CD4-positive, CD25-positive, alpha-beta regulatory T cell (primary cell): ENCODE measurements at places on chromosomes 7 and 10. TPM values are rescaled to one million over a fixed set of nuclear protein-coding genes. Genes with fewer than 3 reads are reported as not detected.

Gene PON1
- not detected for total RNA-seq

Gene TNKS2
- 48.4 TPM for total RNA-seq

Gene LUC7L2
- 190 TPM for total RNA-seq

Gene PLEKHA8
- 15.2 TPM for total RNA-seq

- H3K27me3 ChIP-seq = no peaks in the 10 kb centered on the region
- no peaks in the 10 kb centered on the region for H3K36me3 ChIP-seq
- DNase-seq = no peak
- no peak overlapping the region for H3K4me3 ChIP-seq
- H3K4me1 ChIP-seq = no peaks in the 10 kb centered on the region
- H3K27ac ChIP-seq = no peak overlapping the region
These were observed 9.7 kb upstream of the IFIT1B start for GRCh38 chr10:89368129-89368528.

Gene TMEM178B
- total RNA-seq = 0.10 TPM

- no peaks in the 10 kb centered on the region for H3K4me1 ChIP-seq
- H3K27ac ChIP-seq = no peak overlapping the region
- H3K4me3 ChIP-seq = no peak overlapping the region
- no peaks in the 10 kb centered on the region for H3K27me3 ChIP-seq
- no peak for DNase-seq
These were observed 16.3 kb downstream of the SLC13A1 start for GRCh38 chr7:123183431-123183830.

DNA sequence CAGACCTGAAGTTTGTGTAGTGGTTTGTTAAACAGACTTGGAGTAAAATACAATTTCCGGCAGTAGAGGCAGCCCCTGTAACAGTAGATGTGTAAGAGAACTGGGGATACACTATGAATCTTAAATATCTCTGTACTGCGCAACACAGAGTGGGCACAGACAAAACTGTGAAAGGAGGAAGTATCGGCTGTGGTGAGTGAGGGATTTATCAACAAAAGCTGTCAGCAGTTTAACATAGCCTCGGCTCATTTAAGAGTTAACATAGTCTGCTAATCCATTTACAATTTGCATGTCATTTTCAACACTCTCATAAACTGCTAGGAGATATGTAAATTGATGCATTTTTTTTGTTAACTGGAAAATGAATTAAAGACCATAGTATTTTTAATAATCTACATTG, 225.2 kb downstream of the ZWINT start:
- no peaks in the 10 kb centered on the region for H3K4me1 ChIP-seq
- no peak overlapping the region for H3K27ac ChIP-seq
- H3K36me3 ChIP-seq = no peaks in the 10 kb centered on the region
- DNase-seq = no peak

- no peaks in the 10 kb centered on the region for H3K27me3 ChIP-seq
- H3K4me3 ChIP-seq = no peak overlapping the region
- no peaks in the 10 kb centered on the region for H3K36me3 ChIP-seq
- H3K27ac ChIP-seq = no peak overlapping the region
- no peak for DNase-seq
These were observed 168.8 kb downstream of the DNAJB6 start for GRCh38 chr7:157505646-157506045.

GRCh38 chr10:113656896-113657295, 6.9 kb downstream of the NRAP start:
- DNase-seq = no peak
- no peak overlapping the region for H3K27ac ChIP-seq

GRCh38 chr10:87842776-87843497, 20.4 kb downstream of the KLLN start:
- DNase-seq = no peak
- H3K4me1 ChIP-seq = no peaks in the 10 kb centered on the region
- H3K36me3 ChIP-seq = no peaks in the 10 kb centered on the region

DNA sequence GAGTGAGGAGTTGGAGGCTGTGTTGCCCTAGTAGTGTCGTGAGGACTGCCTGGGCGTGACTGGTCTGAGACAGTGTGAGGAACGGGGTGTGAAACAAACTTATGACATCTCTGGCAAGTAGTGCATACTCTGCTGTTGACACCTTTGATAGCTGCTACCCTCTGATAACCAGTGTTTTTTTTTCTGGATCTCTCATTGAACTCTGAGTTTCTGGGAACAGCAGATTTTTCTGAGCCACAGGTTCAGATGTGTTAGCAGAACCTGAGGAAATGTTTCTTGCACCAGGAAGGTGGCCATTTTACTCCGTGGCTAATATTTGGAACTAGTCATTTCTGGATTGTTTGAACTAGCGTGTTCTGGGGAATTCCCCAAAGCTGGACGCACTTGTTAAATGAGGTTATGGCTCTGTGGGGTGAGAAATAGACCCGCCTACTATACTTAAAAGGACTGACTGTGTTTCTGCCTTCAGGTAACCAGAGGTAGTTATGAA, 52.9 kb downstream of the AUTS2 start:
- H3K27ac ChIP-seq = no peak overlapping the region
- no peak overlapping the region for H3K4me3 ChIP-seq
- no peaks in the 10 kb centered on the region for H3K27me3 ChIP-seq
- no peak for DNase-seq
- H3K36me3 ChIP-seq = no peaks in the 10 kb centered on the region

GRCh38 chr10:5490698-5491464, 8.5 kb downstream of the CALML5 start:
- no peak overlapping the region for H3K4me3 ChIP-seq
- H3K4me1 ChIP-seq = no peaks in the 10 kb centered on the region
- DNase-seq = no peak
- no peak overlapping the region for H3K27ac ChIP-seq

GRCh38 chr7:127870231-127870907, 160.9 kb downstream of the LRRC4 start:
- H3K27ac ChIP-seq = no peak overlapping the region
- no peaks in the 10 kb centered on the region for H3K27me3 ChIP-seq
- H3K36me3 ChIP-seq = no peaks in the 10 kb centered on the region
- no peak overlapping the region for H3K4me3 ChIP-seq
- no peaks in the 10 kb centered on the region for H3K4me1 ChIP-seq

GRCh38 chr7:77837966-77838365, 39.4 kb downstream of the PHTF2 start:
- no peaks in the 10 kb centered on the region for H3K36me3 ChIP-seq
- DNase-seq = no peak
- no peak overlapping the region for H3K27ac ChIP-seq
- peaks cover 28% of the 10 kb centered on the region for H3K4me1 ChIP-seq

DNA sequence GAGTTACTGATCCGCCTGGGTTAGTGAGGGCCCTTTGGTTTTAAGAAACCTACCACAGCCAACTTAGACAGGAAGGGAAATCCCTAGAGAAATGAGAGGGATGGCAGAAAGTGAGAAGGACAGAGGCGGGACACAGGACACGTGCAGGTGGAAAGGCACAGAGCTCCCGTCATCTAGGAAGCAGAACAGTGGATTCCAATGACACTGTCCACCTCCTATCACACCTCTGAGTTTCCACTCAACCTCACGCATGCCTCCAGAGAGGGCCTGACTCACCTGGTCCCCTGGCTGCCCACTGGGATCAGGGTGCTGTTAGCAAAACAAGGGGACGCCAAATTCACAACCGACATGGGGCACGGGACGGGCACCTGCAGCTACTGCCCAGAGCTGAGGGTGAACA, 26.3 kb downstream of the CPXM2 start:
- H3K27me3 ChIP-seq = no peaks in the 10 kb centered on the region
- H3K27ac ChIP-seq = no peak overlapping the region
- no peaks in the 10 kb centered on the region for H3K36me3 ChIP-seq
- no peaks in the 10 kb centered on the region for H3K4me1 ChIP-seq
- no peak for DNase-seq
- H3K4me3 ChIP-seq = no peak overlapping the region

DNA sequence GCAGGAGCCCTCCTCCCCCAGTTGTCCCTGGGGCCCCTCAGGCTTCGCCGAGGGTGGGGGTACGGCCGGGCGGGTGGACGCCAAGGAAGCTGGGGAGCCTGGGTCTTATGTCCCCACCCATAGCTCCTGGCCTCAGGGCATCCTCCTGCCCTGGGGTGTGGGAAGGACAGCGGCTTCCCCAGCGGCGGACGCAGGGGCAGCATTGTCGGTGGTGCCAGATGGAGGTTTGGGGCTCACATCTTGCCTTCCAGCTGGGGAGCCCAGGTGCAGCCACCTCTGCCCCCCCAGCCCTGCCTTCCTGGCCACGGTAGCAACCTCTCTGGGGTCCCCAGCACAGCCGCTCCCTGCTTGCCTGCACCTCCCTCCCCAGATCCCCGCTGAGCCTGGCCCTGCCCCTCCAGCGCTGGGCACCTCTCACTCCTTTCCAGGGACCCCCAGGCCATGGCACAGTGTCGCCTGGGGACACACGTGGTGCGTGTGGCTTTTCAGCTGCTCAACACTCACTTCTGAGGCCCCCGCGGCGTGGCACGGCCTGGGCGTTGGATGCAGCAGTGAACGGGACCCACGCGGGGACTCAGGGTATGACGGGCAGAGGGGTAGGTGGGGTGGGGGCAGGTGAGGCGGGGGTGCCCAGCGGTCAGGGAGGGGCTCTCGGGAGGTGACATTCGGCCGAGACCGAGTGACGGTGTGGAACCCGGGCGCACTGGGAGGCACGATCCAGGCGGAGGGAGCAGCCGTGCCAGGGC, 53.1 kb downstream of the UNCX start:
- no peak for DNase-seq
- no peak overlapping the region for H3K4me3 ChIP-seq
- H3K27ac ChIP-seq = no peak overlapping the region
- no peaks in the 10 kb centered on the region for H3K27me3 ChIP-seq
- H3K36me3 ChIP-seq = no peaks in the 10 kb centered on the region

DNA sequence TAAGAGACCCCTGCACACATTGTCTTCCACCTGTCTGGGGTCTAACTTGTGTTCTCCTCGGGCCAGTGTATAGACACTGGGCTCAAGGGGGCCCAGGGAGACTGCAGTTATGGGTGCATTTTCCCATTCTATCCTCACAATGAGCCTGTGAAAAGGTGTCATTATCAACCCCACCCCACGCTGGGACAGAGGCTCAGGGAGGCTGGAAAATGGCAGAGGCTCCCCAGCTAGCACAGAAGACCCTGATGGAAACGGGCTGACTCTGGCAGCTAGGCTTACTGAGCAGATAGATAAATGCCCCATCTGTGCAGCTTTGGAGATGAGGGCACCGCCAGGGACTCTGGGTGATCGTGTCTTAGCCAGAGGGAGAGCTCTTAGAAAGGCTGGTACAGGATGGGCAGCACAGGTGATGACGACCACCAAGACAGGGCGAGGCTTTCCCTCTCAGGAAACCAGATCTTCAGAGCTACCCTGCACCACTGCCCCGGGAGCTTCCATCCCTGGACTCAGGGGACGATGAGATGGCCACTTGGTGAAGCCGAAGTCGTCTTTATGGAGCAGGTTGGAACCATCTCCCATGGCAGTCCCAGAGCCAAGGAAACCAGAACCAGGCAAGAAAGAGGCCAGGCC, 58.2 kb upstream of the CHST15 start:
- H3K27ac ChIP-seq = no peak overlapping the region
- H3K4me1 ChIP-seq = peaks cover 18% of the 10 kb centered on the region
- no peaks in the 10 kb centered on the region for H3K27me3 ChIP-seq
- no peaks in the 10 kb centered on the region for H3K36me3 ChIP-seq
- DNase-seq = no peak

DNA sequence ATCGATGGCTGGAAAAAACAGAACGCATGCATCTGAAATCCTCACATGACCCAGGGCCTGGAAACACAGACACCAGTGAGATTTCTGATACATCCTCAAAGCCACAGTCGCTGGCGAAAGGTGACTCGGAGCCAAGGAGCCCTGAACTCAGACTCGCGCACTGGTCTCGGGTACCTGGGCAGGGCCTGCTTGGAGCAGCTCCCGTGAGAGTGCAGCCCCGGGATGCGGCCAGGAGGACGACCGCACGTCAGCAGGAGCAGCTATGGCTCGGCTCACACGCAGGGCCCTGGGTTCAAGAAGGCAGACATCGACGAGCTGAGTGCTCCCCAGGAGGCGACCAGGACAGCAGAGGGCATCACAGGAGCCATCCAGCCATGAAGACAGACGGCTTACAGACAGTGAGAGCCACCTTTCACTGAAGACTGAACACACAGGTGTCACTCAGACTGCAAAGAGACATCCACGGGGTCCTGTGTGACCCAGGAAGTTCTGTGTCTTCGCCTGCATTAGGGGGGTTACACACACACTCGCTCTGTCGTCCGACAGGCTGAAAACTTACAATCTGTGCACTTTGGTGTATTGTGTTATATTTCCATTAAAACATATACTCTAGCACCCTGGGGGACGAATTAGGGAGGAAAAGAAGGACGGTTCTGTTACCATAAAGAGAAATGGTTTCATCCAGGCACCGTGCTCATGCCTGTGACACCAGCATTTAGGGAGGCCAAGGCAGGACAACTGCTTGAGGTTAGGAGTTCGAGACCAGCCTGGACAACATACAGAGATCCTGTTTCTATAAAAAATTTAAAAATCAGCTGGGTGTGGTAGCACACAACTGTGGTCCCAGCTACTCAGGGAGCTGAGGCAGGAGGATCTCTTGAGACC, 227.7 kb downstream of the MAD1L1 start:
- no peaks in the 10 kb centered on the region for H3K36me3 ChIP-seq
- H3K4me1 ChIP-seq = no peaks in the 10 kb centered on the region
- no peaks in the 10 kb centered on the region for H3K27me3 ChIP-seq
- DNase-seq = no peak
